ENCODE measurements at places on chromosomes 2 and 18. TPM values are rescaled to one million over a fixed set of nuclear protein-coding genes. Genes with fewer than 3 reads are reported as not detected.

GRCh38 chr2:178819992-178820391 lies 12.8 kb upstream of the TTN start:
- no peak for DNase-seq
- no peaks in the 10 kb centered on the region for H3K36me3 ChIP-seq

- H3K27me3 ChIP-seq = no peaks in the 10 kb centered on the region
- H3K27ac ChIP-seq = no peak overlapping the region
- no peak overlapping the region for H3K4me3 ChIP-seq
These were observed 92.0 kb downstream of the GAREM1 start for GRCh38 chr18:32378705-32379104.

GRCh38 chr2:12008425-12009061 lies 262.1 kb downstream of the LPIN1 start:
- no peaks in the 10 kb centered on the region for H3K36me3 ChIP-seq
- no peak overlapping the region for H3K4me3 ChIP-seq
- peaks cover 33% of the 10 kb centered on the region for H3K4me1 ChIP-seq
- no peaks in the 10 kb centered on the region for H3K27me3 ChIP-seq

GRCh38 chr2:204360218-204361007 lies 184.9 kb upstream of the PARD3B start:
- DNase-seq = no peak
- H3K4me1 ChIP-seq = no peaks in the 10 kb centered on the region
- H3K27me3 ChIP-seq = no peaks in the 10 kb centered on the region
- H3K27ac ChIP-seq = no peak overlapping the region
- H3K36me3 ChIP-seq = no peaks in the 10 kb centered on the region

DNA sequence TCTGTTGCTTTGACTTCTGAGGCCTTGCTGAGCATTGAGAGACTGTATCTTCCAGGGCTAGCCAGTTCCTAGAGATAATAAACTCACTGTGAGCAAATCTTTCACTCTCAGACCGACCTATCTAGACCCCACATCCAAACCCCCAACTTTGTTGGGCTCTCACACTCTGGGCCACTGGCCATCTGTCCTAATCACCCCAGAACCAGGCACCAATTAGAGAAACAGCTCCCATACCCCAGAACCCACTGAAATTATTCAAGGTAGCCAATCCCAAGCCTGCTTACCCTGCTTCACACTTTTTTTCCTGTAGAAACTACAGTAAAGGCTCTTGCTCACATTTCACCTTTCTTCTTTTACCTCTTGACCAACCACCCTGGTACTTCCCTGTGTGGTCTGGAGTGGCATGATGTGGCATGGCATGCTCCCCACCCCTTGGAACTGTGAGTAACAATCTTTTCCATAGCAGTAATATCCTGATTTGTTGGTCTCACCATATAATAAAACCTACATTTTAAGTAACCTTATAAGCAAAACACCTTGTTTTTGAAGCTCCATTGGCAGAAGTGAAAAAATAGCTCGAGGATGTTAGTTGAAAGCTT lies 55.2 kb downstream of the ANKRD12 start:
- H3K4me3 ChIP-seq = no peak overlapping the region
- no peaks in the 10 kb centered on the region for H3K27me3 ChIP-seq
- DNase-seq = no peak
- peaks cover 3% of the 10 kb centered on the region for H3K4me1 ChIP-seq
- peaks cover 28% of the 10 kb centered on the region for H3K36me3 ChIP-seq
- peak overlapping the region; percentile 12 for H3K27ac ChIP-seq

AQP12A gene
- not detected for total RNA-seq

Data from osteocyte (in vitro differentiated cells).